ENCODE measurements at places on chromosomes 3 and 15.
A peak's percentile ranks its signal among the peaks of the same experiment; 100 is the strongest.

DNA sequence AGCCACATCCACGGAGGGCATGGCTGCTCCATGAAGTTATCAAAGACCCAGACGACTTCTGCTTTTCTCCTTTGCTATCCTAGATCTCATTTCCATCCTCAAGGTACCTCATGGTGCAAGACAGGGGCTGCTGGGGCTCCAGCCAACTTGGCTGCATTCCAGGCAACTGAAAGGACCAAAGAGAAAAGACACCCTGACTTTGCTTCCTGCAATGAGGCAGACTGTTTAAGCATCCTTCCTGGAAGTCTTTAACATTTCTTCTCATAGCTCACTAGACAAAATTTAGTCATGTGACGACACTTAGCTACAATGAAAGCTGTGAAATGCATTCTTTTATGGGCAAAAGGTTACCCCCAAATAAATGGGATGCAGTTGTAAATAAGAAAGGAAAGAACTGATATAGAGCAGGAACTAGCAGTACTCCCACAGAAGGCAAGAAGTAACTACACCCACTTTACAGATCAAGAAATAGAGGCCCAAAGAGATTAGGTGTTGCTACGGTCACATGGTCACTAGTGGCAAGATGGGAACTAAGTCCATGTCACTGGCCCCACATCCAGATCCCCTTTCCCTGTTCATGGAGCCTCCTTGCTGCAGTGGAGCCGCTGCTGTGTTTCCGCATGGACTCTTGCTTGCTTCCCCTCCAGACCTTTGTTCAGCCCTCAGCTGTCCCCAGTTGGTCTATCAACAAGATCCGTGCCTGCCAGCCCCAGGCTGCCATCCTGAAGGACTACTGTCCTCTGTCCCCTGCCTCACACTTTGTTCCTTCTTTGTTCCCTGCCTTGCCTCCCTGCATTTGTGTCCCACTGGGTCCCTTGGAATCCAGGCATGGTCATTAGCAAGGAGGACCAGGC, 107.0 kb downstream of the XXYLT1 start:
- peak; percentile 54 for DNase-seq

- DNase-seq = no peak
These were observed 26.5 kb downstream of the KNG1 start for GRCh38 chr3:186743666-186744065.

- DNase-seq = no peak
These were observed 493.6 kb upstream of the PPP2R3A start for GRCh38 chr3:135471911-135472310.

DNA sequence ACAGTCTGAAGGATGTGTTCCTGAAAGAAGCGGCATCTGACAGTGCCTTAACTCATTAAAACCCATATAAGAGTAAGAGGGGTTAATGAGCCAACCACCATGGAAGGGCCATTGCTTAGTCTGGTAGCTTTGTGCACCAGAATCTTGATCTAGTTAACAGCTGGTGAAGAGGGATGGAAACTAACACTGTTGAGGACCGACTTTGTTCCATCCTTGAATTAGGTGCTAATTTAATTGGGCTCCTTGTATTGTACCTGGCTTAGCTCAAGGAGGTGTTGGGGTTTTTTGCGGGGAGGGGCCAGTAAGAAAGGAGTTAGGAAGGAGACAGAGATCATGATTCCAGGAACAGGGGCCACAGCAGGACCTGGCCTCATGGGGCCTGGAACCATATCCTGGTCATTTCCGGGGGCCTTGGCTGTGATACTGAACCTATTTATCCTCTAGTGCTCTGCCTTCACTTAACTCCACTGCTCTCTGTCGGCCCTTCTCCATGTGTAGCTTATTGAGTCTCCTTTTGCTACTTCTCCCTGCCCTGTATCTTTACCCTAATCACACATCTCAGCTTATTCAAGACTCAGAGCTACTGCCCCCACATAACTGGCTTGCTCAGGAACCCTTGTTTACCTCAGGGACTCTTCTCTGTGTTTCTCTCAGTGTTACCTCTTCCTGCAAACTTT, 93.0 kb downstream of the RPL22L1 start:
- DNase-seq = no peak

GRCh38 chr15:82641129-82641798, 5.9 kb downstream of the CPEB1 start:
- DNase-seq = no peak

DNA sequence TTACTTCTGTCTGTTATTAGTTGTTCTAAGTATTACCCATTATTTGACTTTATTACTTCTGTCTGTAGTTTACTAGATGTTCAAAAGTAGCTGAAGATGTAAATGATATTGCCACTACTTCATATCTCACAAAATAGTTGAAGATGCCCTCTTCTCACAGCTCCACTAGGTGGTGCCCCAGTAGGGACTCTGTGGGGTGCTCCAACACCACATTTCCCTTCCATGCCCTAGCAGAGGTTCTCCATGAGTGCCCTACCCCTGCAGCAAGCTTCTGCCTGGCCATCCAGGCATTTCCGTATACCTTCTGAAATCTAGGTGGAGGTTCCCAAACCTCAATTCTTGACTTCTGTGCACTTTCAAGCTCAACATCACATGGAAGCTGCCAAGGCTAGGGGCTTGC, 80.8 kb downstream of the KCNH8 start:
- no peak for DNase-seq

GRCh38 chr3:195065142-195065863, 205.7 kb downstream of the XXYLT1 start:
- DNase-seq = no peak

GRCh38 chr3:182717216-182717615, 76.1 kb upstream of the ATP11B start:
- no peak for DNase-seq

DNA sequence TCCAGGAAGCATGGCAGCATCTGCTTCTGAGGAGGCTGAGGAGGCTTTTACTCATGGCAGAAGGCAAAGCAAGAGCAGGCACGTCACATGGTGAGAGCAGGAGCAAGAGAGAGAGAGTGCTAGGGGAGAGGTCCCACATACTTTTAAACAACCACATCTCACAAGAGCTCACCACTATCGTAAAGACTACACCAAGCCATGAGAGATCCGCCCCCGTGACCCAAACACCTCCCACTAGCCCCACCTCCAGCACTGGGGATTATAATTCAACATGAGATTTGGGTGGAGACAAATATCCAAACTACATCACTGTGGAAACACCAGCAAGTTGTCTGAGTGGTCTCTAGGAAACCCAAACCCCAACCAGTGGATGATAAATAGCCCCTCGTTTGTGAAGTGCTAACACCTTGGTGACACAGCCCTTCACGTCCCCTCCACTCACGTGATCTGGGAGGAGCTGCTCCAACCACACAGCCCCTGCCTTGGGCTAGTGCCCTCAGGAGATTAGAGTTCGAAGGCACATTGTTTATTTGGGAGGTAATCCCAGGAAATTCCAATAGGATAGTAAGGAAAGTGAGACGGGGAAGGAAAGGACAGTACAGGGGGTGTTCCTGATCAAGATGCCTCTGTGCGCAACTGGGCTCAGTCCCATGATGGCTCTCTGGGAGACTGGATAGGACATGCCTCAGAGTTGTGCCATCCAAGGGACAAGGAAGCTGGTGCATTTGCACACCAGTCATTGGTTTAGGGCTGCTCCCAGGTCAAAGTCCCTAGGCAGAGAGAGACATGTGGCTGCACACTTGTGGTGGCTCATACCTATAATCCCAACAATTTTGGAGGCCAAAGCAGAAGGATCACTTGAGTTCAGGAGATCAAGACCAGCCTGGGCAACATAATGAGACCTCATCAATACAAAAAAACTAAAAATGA, 80.6 kb upstream of the CTNNB1 start:
- DNase-seq = peak; percentile 29

GRCh38 chr3:18618723-18619122, 193.6 kb upstream of the SATB1 start:
- DNase-seq = no peak

DNA sequence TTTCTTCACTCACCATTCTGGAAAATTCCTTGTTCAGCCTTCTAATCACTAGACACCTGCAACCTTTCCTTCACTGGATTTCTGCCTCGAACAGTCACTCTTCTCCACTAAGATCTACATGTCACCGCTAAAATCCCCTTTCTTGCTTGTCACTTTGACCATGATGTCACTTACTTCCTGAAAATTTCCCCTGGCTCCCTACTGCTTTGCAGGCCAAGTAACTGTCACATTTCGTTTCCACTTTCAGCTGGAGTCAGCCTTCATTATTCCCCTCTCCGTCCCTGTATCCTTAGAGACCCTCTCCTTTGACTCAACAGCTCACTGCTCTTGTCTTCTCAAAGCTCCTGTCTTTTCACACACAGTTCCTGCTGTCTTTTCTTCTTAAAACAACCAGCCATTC, 15.9 kb downstream of the CHL1 start:
- DNase-seq = no peak

DNA sequence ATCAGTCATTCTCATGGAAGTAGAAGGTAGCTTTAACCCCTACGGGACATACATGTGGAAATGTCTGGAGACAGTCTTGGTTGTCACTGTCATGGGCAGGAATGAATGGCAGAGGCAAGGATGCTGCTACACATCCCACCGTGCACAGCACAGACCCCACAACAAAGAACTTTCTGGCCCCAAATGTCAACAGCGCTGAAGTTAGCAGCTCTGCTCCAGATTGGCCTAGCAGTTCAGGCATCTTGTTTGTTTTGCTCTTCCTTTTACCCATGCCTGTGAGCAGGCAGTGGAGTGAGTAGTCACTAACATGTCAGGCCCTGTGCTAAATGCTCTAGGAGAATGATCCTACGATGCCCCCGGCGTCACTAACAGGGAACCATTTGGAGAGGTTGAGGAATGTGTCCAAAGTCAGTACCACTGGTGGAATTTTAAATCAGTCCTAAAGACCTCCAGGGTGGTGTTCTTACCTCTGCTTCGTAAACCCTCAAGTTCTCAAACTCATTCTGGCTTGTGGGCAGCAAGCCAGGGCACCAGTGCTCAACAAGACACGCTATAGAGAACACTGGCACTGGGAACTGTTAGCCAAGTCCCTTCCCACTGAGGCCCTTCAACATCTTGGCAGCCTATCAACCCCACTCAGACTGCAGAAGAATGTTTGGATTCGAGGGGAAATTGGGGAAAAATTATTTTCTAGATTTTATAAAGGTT, 142.2 kb downstream of the FOXP1 start:
- peak; percentile 12 for DNase-seq

DNA sequence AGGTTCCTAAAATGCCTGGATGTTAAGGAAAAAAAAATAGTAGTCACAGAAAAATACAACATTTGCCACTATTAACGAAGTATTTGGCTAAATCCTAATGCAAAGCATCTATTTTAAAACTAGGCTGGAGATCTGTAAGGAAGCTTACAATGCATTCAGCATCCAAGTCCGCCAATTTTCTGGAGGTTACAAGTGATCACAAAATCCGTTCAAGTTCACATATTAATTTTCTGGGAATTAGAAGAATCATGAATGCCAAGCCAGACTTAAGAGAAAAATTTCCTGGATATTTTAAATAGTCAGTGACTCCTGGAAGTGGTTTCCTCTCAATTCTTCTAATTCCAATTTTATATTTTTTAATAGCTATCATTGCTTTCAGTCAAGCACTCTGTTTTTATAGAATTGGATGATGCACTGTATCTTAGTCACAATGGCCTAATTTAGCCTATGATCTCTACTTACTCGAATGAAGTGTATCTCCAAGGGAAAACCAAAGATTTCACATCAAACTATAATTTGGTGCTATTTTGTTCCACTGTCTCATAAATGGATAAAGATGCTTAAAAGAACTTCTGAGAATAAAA, 60.4 kb downstream of the P3H2 start:
- no peak for DNase-seq

GRCh38 chr3:31008994-31009393, 114.5 kb upstream of the GADL1 start:
- DNase-seq = no peak

DNA sequence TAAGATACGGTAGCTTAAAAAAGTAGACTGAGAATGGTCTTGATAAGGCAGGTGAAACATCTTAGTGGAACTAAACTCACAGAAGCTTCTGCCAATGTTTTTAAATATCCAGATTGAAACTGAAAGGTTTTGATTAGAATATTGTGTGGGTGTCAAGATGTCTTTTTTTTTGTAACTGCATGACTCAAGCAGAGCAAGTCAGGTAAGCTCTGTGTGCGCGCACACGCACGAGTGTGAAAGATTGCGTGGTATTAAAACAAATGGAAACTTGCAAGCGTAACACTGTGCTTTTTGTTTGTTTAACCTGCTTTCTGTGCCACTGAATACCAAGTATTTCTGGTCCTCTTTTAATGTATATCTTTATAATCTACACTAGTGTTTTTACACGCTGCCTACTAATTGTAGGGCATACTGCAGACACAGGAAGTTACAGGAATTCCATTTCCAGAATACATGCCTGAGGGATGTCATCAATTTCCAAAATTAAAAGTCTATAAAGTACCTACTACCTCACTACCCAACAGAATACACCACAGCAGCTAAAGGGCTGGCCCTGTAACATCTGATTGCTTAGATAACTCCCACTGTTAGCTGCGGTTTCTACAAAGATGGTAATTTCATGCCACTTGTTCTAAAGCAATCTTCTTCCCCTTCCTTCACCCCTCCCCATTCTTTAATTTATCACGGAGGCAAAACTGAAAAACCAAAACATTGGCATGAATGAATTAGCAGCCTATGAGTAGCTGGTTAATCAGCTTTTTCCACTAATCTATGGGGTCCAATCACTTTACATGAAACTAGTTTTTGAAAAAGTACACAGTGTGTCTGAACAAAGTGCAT, 472.8 kb downstream of the SHQ1 start:
- peak; percentile 75 for DNase-seq

- DNase-seq = no peak
These were observed 560.6 kb downstream of the PDCD6IP start for GRCh38 chr3:34359064-34359463.

DNA sequence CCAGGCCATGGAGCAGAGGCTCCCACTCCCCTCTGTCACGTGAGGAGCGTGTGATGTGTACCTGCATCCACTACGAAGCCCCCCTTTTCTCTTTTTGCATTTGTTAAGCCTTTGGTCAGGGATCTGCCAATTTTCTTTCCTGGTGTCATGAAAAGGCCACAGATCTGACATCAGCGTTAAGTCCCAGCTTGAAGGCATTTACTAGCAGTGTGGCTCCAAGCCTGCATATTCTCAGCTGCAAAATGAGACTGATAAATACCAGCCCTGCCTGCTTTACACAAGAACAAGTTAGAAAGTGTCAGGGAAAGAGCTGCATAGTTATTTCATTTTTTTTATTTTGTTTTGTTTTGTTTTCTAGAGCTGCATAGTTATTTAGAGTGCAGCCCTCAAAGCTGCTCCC, 2.3 kb upstream of the ANKRD63 start:
- peak; percentile 27 for DNase-seq

DNA sequence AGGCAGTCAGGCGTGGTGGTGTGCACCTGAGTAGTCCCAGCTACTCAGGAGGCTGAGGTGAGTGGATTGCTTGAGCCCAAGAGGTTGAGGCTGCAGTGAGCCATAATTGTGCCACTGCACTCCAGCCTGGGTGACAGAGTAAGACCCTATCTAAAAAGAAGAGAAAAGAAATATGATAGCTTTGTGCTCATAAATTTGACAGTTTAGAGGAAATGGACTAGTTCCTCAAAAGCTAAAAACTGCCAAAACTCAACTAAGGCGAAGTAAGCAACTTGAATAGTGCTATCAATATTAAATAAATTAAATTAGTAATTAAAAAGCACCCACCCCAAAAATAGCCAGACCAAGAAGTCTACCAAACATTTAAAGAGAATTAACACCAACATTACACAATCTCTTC, 24.5 kb upstream of the SLC15A2 start:
- DNase-seq = peak; percentile 40

- no peak for DNase-seq
These were observed 32.9 kb downstream of the VGLL4 start for GRCh38 chr3:11610700-11611275.

GRCh38 chr3:147355084-147355752, 51.1 kb downstream of the ZIC4 start:
- no peak for DNase-seq

- DNase-seq = no peak
These were observed 19.1 kb downstream of the DNAJB8 start for GRCh38 chr3:128447561-128448013.
